ENCODE measurements at places on chromosomes 3 and 15.

- no peak for DNase-seq
Measured at GRCh38 chr3:140015741-140016140, 80.8 kb downstream of the CLSTN2 start.

DNA sequence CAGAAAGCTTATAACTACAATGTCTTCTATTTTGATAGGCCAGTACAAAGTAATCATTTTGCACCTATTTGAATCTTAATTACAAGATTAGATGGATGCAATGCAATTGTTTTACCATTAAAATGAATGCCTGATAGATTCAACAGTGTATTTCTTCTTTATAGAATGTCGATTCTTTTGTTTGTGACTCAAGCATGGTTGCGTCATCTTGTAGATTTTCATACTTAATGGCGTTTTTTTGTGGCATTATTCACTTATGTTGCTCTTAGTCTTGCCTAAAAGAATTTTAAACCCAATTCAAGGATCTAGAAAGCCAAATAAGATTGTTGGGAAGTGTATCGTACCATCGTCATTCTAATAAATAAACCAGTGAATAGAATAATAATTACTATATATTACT is 21.4 kb downstream of the ZBTB38 start:
- no peak for DNase-seq

DNA sequence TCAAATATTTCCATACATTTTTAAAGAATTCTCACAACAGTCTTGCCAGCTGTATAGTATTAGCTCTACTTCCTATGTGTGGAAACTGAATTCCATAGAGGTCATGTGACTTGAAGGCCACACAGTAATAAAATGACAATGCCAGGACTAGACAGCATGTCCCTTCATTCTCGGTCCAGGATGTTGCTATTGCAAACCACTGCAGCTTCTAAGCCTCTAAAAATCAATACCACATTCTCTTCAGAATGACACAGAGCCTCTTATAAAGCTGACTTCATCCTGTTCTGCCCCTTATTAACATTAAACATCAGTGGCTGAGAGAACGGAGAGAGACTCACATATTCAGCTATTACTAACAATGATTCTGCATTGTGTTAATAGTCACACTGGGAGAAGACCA is 240.3 kb upstream of the PEX5L start:
- no peak for DNase-seq

DNA sequence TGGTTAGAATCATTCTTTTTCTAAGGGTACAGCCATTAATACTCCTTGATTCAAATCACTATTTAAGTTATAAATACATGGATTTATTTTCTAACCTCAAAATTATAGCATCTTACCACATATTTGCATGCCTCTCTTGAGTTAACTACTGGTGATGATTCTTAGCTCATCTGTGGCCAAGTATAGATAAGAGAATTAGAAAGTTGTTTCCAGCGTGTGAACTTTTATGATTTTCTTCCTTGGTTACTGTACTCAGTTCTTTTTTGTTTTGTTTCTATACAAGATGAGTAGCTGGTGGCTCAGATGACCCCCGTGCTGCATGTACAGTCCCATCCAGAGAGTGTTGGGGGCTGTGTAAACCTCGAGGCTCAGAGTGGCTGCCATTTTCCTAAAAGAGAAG is 124.6 kb downstream of the IGF1R start:
- no peak for DNase-seq

- DNase-seq, result no peak
Measured at GRCh38 chr3:23900744-23901143, 16.0 kb downstream of the NKIRAS1 start.

GRCh38 chr3:14138878-14139655 is 14.2 kb downstream of the TMEM43 start:
- DNase-seq, result no peak

- no peak for DNase-seq
Measured at GRCh38 chr15:78050826-78051225, 26.7 kb downstream of the TBC1D2B start.

DNA sequence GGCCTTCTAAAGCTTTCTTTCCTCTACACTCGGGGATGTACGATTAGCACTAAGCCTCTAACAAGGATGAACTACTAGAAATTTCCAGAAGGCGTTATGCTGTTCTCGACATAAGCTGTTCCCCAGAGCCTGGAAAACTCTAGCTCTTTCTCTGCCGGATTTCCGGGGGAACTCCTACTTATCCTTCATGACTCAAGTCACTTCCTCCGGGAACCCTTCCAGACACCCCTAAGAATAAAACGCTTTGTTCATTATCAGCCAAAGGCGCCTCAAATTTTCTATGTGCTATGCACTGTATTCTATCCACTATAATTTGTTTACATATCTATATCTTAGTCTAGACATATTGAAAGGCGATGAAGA is 455 bp upstream of the SNAP23 start:
- DNase-seq, result no peak

GRCh38 chr15:68409736-68410370 is 22.1 kb downstream of the ITGA11 start:
- no peak for DNase-seq

GRCh38 chr15:51327081-51327480 is 11.3 kb downstream of the CYP19A1 start:
- no peak for DNase-seq

- no peak for DNase-seq
Measured at GRCh38 chr15:79370716-79371115, 59.8 kb downstream of the TMED3 start.

DNA sequence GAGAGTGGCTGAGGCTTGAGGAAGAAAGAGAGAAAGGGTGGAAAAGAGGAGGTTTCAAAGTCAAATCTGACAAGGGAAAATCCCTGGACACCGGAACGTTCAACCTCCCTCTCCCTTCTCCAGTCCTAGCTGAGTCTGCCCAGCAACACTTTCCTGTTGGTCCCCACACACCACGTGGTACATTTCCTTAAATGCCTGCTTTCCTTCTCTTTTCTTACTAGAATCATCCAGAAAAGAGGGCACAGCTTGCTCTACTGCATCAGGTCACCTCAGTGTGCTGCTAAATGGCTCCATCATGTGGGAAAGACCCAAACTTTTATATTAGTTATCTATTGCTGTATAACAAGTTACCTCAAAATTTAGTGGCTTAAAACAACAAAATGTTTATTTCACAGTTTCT is 181.2 kb downstream of the NECTIN3 start:
- DNase-seq, result no peak

GRCh38 chr15:45719490-45719889 is 84.7 kb downstream of the SQOR start:
- DNase-seq, result no peak

- no peak for DNase-seq
Measured at GRCh38 chr15:31487811-31488436, 161.3 kb downstream of the KLF13 start.

GRCh38 chr3:49700014-49700413 is 10.7 kb downstream of the RNF123 start:
- no peak for DNase-seq

GRCh38 chr15:69699096-69699495 is 246.5 kb downstream of the RPLP1 start:
- no peak for DNase-seq

DNA sequence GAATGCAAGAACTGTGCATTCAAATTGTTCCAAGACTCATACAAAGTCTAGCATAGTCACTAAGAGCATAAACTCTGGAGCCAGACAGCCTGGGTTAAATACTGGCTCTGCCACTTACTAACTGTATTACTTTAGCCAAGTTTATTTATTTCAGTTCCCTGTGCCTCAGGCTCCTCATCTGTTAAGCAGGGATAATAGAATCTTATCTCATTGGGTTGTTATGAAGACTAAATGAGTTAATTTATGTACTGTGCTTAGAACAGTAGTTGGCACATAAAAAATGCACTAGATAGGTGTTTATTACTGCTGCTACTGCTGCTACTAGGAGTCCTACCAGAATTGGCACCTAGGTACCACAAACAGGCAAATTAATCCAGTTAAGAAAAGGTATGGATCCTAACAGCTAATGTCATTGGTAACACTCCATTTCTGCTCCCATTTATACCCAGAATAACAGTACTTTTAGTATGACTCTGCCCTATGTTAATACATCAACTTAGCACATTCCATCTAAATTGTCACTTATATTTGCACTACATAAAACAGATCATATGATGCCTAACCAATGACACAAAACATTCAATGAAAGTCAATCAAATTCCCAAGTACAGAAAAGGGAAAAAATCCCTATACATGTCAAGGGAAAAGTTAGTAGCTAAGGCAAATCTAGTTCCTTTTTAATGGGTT is 45.7 kb downstream of the GSK3B start:
- no peak for DNase-seq

GRCh38 chr3:116930786-116931185 is 221.2 kb downstream of the TUSC7 start:
- DNase-seq, result no peak

DNA sequence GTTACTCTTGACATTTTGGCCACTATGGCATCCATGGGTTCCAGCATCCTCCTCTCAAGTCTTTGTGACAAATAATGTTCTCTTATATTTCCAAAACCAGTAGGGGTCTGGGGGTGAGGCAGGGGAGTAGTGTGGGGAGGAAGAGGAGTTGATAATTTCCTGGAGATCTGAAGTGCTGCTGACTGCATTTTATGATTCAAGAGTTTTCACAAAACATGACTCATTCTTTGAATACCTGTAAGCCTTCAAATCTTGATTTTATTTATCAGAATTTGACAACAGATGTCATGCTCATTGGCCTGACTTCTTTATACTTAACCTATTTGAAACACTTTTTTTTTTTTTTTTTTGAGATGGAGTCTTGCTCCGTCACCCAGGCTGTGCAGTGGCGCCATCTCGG is 98.8 kb upstream of the PLXND1 start:
- DNase-seq, result no peak

DNA sequence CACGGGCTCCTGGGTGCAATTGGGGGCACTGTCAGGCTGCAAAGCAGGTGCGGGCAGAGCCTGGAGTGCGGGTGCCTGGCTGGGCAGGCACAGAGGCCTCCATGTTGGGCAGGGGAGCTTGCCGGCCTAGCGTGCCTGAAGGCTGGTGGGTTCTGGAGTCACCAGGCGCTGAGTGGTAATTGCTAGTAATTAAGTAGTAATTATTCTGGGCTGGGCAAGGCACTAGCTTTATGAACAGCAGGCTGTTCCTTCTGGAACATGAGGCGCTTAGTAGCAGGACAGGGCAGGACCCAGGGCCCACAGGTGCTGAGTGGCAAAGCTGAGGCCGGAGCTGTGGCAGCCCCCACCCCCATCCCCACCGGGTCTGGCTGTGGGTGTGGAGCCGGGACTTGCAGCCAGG is 25.3 kb downstream of the PLXNA1 start:
- DNase-seq, result no peak

DNA sequence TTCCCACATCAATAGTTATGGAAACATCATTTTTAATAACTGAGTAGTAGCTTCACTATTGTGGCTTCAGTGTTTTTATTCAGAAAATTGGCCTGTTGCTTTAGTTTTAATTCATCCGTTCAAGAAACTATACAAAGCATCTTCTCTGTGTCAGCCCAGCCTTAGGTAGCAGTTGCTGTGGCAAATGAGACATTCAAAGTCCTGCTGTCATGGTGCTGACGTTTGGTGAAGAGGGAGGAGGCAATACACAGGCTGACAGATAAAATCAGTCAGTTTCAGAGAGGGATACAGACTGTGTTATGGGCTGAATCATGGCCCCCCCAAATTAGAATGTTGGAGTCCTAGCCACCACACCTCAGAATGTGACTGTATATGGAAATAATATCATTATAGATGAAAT is 56.5 kb downstream of the SLC7A14 start:
- DNase-seq, result no peak

- no peak for DNase-seq
Measured at GRCh38 chr3:15102256-15102655, 3.3 kb upstream of the RBSN start.

- DNase-seq, result no peak
Measured at GRCh38 chr3:77256584-77257503, 216.9 kb downstream of the ROBO2 start.

- DNase-seq, result no peak
Measured at GRCh38 chr15:77446840-77447390, 26.2 kb downstream of the HMG20A start.

DNA sequence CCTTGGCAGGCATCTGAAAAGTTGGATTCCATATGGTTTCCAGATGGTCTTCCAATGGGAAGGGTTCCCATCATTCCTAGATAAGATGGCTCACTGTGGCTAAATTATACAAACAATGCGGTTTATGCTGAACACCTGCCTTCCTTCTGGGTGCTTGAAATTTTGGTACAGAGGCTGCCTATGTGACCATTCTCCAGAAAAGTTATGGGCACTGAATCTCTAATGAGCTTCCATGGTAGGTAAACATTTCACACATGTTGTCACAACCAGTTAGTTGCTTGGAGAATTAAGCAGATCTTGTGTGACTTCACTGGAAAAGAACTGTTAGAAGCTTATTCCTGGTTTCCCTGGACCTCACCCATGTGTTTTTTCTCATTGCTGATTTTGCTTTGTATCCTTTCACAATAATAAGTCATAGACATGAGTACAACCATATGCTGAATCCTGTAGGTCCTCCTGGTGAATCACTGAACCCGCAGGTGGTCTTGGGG is 30.1 kb downstream of the PLOD2 start:
- DNase-seq, result no peak

- DNase-seq, result no peak
Measured at GRCh38 chr3:4983739-4984510, 4.7 kb downstream of the BHLHE40 start.

DNA sequence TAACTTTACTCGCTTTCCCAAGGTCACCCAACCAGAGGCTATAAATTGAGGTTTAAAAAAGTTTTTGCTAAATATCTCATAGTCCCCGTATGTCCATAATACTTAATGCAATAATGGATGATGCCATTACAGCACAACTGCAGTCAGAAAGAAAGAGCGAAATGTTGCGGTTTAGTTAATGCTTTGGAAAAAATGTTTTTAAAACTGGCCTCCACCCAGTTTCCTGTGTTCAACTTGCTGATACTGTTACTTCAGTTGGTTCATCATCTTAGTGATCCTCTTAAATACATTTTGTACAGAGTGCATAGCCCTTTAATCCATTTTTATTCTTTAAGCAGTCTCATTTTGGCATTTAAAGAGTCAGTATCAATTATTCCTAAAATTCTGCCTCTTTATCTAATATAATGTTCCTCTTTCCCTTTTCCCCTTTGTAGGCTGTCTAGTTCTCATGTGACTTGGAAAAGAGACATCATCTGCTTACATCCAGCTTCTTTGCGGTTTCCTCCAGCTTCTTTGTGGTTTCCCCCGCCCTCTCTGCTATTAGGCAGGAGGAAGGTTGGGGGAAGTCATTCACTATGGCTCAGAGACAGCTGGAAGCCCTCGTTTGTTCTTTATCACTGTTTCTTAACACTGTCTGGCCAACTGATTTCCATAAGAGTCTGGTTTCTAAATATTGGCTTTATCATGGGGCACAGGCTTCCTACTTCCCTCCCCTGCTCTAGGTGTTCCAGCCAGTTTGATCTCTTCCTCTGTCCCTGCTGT is 154.3 kb downstream of the GOLIM4 start:
- no peak for DNase-seq

GRCh38 chr3:123119388-123119787 is 52.6 kb downstream of the PDIA5 start:
- DNase-seq, result no peak

DNA sequence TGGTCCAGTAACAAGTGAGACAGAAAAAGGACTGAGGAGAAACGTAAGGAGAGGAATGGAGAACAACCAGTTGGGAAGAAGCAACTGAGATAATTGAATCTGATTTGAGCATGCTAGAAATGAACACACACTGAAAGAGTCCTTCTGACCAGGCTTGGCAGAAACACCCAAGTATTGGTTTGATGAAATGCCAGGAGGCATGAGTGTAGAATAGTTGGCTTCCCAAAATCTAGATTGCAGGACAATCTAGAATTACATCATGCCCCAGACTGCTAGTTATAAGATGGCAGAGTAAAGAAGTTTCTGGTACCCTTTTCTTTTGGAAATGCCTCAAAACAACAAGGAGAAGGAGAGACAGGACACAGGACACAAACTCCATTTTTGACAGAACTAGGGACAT is 189.7 kb upstream of the STT3B start:
- DNase-seq, result no peak

Measured in stimulated activated CD8-positive, alpha-beta memory T cell treated with anti-CD3 and anti-CD28 coated beads, Interleukin-15, amount 100 ng/mL, for 24 hours (primary cell).